ENCODE measurements at places on chromosomes 1 and 21.

GRCh38 chr21:43637530-43638158, 21.6 kb downstream of the HSF2BP start:
- no peak for DNase-seq

DNA sequence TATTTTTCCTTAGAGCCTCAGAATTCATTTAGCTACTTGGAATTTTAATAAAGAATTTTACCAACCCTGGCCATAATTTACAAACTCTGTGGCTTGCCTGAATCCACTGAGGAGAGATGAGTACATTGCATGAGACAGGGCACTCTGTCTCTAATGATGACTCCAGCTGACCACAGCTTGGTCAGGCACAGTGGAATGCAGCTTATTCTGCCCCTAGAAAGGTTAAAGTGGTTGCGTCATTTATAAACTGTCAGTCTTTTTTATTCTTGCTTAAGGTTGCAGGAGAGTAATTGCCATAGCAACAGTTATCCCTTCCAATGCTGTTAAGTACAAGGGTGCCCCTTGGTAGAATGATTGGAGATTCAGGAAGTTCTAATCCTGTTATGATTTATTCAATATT, 28.3 kb downstream of the PDE4B start:
- no peak for DNase-seq

DNA sequence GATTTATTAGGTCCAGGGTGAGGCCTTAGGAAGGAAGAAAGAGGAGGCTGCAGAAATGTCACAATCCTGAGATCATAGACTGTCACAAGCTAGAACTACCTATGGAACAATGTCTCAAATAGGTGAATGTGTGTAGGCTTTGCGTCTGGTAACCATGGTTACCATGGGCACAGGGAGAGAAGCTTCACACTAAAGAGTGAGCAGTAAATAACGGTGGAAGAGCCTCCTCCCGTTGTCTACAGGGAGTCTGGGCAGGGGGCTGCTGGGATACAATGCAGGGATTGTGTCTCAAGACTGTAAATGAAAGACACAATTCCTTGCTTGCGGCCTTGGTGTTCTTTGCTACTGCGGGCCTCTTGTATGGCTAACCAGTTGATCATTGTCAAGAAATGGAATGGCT, 28.2 kb upstream of the KCNJ6 start:
- DNase-seq: no peak

DNA sequence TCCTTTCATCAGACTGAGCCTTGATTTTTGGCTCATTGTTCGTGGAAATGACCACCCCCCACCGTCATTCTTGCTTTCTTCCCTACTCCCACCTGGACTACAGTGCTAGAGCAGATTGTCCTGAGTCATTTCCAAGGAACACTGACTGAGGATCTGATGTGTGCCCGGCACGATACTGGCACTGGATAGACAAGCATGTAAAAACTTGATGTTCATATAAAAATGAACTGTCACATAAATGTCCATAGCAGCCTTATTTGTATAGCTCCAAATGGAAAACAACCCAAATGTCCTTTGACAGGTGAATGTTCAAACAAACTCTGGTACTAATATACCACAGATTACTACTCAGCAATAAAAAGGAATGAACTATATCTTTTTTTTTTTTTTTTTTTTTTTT, 18.6 kb upstream of the SLC45A3 start:
- no peak for DNase-seq

DNA sequence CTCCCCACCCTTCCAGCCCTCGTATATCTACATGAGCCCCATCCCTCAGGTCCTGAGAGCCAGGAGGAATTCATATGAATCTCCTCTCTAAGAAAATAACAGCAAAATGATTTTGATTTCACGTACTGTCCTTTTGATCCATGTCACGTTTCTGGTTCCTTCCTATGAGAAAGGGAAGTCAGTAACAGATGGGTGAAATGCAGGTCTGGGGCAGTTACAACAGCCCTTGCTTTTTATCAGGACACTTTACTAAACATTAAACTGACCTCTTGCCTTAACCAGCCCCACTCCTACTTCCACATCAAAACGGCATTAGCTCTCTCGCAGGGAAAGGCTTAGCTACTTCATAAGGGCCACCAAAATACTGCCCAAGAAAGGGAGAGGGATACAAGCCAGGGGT, 59.0 kb downstream of the SPATA46 start:
- DNase-seq: no peak

All from activated T-cell treated with anti-CD3 and anti-CD28 coated beads for 4 hours (primary cell).